Chondrocyte (in vitro differentiated cells): ENCODE measurements at places on chromosomes 2 and 18. TPM values are rescaled to one million over a fixed set of nuclear protein-coding genes. Genes with fewer than 3 reads are reported as not detected.

XIRP2 gene
- total RNA-seq, result 0.24 TPM in 1 of 3 replicates, not detected in the others

RAB31 gene
- 82.4 to 89.6 TPM (median 87.7 TPM) in 3 replicates for total RNA-seq

CCDC68 gene
- not detected in 3 replicates for total RNA-seq

ABCG8 gene
- total RNA-seq, result not detected in 3 replicates

LYPD6 gene
- 0.46 to 0.82 TPM (median 0.57 TPM) in 3 replicates for total RNA-seq

TACR1 gene
- not detected in 3 replicates for total RNA-seq

OTOS gene
- total RNA-seq, result not detected in 3 replicates

DYNC1I2 gene
- 129 to 141 TPM (median 136 TPM) in 3 replicates for total RNA-seq

DNA sequence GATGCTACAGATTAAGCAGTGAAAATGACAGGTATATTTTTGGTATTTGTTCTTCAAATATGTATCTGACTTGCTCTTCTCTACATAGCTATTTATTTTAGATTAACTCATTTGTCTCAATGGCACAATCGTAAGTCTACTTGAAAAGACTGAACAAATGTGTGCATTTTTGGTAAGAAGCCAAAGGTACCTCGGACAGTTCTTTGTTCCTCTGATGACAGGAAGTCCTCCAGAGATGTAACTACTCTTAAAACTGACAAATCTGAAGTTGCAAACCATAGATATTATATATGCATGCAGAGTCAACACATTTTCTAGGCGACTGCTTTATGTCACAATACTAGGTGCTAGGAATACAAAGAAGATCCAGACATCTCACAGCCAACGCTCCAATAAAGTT lies 36.7 kb downstream of the NDUFAF7 start:
- DNase-seq, result no peak
- peaks cover 27% of the 10 kb centered on the region for H3K36me3 ChIP-seq
- peaks cover 20% of the 10 kb centered on the region for H3K4me1 ChIP-seq
- no peaks in the 10 kb centered on the region for H3K27me3 ChIP-seq
- H3K4me3 ChIP-seq, result no peak overlapping the region

DNA sequence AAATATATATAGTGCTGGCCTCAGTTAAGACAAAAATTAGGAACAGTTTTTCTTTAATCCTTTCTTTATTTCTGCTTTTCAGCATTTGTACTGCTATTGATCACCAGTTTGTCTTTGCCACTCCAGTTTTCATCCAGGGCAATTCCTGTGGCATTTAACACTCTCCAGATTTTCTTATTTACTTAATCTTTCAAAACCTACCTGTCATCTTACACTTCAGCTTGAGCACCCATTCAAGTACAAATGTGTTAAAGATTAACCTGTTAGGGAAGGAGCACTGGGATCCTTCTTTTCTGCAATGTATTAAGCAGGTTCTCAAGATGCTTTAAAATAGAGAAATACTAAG lies 101.8 kb upstream of the SCN1A start:
- H3K4me3 ChIP-seq, result no peak overlapping the region
- H3K27me3 ChIP-seq, result no peaks in the 10 kb centered on the region
- peaks cover 2% of the 10 kb centered on the region for H3K36me3 ChIP-seq
- H3K4me1 ChIP-seq, result peaks cover 36% of the 10 kb centered on the region
- H3K27ac ChIP-seq, result peak overlapping the region; percentile 2

- H3K27ac ChIP-seq, result no peak overlapping the region
- peaks cover 5% of the 10 kb centered on the region for H3K36me3 ChIP-seq
- DNase-seq, result no peak
- H3K27me3 ChIP-seq, result peaks cover 5% of the 10 kb centered on the region
- peaks cover 5% of the 10 kb centered on the region for H3K4me1 ChIP-seq
Measured at GRCh38 chr2:128474962-128475361, 156.3 kb upstream of the HS6ST1 start.

DNA sequence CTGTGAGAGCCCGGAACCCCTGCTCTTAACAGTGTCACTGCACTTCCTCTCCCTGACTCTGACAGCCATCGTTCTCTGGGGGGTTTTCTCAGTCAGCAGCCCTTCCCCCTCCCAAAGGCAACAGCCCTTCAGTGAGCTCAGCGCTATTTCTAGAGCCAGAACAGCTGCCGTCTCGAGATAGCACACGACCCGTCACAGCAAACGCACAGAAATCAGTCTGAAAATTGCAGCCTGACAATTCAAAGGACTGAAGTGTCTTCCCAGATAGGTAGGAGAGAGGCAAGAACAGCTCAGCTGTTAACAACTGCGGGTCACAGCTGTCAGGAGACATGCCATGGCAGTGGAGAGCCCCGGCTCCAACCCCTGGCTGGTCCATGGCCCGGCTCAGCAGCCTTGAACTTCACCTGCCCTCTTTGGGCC lies 45.4 kb downstream of the ST8SIA5 start:
- DNase-seq, result no peak
- H3K4me1 ChIP-seq, result peaks cover 3% of the 10 kb centered on the region
- H3K36me3 ChIP-seq, result no peaks in the 10 kb centered on the region
- no peak overlapping the region for H3K4me3 ChIP-seq
- H3K27ac ChIP-seq, result no peak overlapping the region
- peaks cover 12% of the 10 kb centered on the region for H3K27me3 ChIP-seq

DNA sequence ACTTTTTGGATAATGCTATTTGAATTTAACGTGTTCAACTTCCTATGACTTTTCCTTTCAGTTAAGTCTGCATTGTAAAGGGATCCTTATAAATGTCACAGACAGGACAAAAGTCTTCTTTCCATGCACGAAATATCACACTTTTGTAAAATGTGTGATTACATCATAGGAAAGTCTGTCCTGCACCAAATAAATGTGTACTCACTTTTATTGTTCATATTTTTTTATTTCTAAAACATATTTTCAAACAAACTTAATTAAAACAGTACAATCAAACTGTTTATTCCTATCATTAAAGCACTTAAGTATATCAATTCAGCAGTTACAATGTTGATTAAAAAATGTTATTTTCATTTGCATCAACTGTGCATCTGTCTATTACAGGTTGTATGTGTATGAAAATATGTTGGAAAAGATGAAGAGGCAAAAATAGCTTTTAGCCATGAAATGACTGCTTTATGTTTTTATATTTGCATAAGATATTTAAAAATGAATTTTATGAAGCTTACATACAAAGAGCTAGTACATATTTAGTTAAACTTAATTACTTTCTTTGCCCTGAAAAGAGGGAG lies 105.6 kb downstream of the CSRNP3 start:
- no peaks in the 10 kb centered on the region for H3K36me3 ChIP-seq
- H3K27me3 ChIP-seq, result no peaks in the 10 kb centered on the region
- DNase-seq, result no peak
- H3K27ac ChIP-seq, result no peak overlapping the region

DNA sequence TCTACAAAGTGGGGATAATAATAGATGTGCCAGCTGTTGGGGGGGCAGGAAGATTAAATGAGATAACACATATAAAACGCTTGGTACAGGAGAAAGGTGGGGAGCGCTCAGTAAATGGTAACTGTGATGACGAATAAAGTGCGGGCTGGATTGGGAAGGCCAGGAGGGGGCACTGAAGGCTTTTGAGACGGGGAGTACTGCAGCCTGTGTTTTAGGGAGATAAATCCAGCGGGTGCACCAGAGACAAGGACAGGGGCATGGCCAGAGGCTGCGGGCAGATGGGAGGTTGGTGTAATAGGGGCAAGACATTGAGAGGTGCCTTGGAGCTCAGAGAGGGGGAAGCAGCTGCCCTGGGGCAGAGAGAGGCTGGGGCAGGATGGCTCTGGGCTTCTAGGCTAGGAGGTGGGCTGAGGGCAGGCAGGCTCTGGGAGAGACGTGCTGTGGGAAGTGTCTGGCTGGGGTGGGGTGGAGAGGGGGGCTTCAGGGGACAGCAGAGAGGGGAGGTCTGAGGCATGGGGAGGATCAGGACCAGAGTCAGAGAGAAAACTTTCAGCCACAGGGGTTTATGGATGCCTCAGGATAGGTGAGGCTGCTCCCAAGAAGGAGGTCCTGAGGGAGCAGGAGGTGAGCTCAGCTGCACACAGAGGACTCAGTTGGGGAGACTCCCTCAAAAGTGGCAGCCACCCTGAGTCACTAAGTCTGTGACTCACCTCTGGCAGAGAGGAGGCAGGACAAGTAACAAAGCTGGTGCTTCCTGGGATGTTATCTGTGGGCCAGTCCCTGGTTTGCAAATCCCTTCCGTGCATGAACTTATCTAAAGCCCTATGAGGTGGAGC lies 18.8 kb downstream of the TEX44 start:
- no peaks in the 10 kb centered on the region for H3K27me3 ChIP-seq
- H3K4me3 ChIP-seq, result no peak overlapping the region
- H3K4me1 ChIP-seq, result peaks cover 34% of the 10 kb centered on the region

- peaks cover 51% of the 10 kb centered on the region for H3K4me1 ChIP-seq
- H3K4me3 ChIP-seq, result no peak overlapping the region
- H3K27me3 ChIP-seq, result no peaks in the 10 kb centered on the region
- H3K27ac ChIP-seq, result peak overlapping the region; percentile 99
- no peak for DNase-seq
Measured at GRCh38 chr2:84959095-84959565, 11.8 kb upstream of the KCMF1 start.

DNA sequence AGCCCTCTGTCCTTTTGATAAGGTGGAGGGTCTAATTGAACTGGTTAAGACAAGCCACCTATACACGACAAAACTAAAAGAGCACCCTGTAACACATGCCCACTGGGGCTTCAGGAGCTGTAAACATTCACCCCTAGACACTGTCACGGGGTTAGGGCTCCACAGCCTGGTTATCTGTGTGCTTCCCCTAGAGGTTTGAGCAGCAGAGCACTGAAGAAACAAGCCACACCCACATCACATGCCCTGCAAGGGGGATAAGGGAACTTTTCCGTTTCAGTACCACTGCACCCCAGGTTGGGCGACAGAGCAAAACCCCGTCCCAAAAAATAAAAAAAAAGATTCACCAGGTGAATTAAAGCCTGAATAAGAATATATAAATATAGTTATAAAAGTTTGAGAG lies 913.7 kb upstream of the ACVR2A start:
- no peak overlapping the region for H3K4me3 ChIP-seq
- no peak overlapping the region for H3K27ac ChIP-seq
- no peaks in the 10 kb centered on the region for H3K4me1 ChIP-seq
- H3K27me3 ChIP-seq, result no peaks in the 10 kb centered on the region
- no peak for DNase-seq

DNA sequence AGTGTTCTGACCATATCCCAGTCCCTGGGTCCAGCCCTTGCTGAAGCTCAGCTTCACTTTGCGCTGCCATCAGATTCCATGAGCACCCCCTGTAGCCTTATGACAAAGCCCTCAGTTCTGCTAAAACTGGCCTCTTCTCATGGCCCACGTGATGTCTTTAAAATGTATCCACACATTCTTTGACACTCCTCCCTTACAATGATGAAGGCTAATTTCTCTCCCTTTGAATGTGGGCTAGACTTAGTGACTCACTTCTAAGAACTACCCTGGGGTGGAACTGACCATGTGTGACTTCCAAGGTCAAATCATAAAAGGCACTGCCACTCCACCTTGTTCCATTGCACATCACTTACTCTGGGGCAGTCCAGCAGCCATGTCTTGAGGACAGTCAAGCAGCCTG lies 45.4 kb upstream of the GORASP2 start:
- no peak overlapping the region for H3K4me3 ChIP-seq
- H3K27me3 ChIP-seq, result peaks cover 25% of the 10 kb centered on the region
- no peaks in the 10 kb centered on the region for H3K4me1 ChIP-seq
- no peak for DNase-seq
- H3K27ac ChIP-seq, result no peak overlapping the region

- peaks cover 42% of the 10 kb centered on the region for H3K4me1 ChIP-seq
- DNase-seq, result no peak
- peaks cover 27% of the 10 kb centered on the region for H3K27me3 ChIP-seq
- no peak overlapping the region for H3K27ac ChIP-seq
Measured at GRCh38 chr2:84882775-84883550, 2.1 kb upstream of the TRABD2A start.

- no peak overlapping the region for H3K4me3 ChIP-seq
- peaks cover 33% of the 10 kb centered on the region for H3K4me1 ChIP-seq
- H3K27ac ChIP-seq, result peak overlapping the region; percentile 60
- no peaks in the 10 kb centered on the region for H3K36me3 ChIP-seq
Measured at GRCh38 chr2:150075831-150076230, 411.6 kb downstream of the RND3 start.

- no peaks in the 10 kb centered on the region for H3K36me3 ChIP-seq
- H3K4me3 ChIP-seq, result no peak overlapping the region
- no peaks in the 10 kb centered on the region for H3K27me3 ChIP-seq
- no peak for DNase-seq
- no peak overlapping the region for H3K27ac ChIP-seq
Measured at GRCh38 chr2:31956312-31956711, 54.5 kb downstream of the MEMO1 start.

DNA sequence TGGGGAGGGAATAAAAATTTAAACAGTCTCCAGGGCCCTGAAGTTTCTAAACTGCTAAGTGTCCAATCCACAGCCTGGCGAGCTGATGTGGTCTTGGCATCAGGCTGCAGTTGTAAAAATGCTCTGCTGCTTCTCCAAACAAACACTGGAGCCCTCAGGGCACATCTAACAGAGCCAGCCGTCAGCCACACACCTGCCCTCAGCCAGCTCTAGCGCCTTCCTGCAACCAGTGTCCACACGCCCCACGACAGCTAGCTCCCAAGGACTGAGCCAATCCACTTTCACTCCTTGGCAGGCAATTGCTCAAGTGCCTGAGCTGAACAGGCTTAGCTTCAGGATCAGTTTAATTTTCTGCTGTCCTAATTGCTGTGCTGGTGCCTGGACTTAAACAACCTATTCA lies 446.4 kb upstream of the RAB12 start:
- H3K4me1 ChIP-seq, result peaks cover 14% of the 10 kb centered on the region
- H3K27ac ChIP-seq, result no peak overlapping the region

- H3K4me3 ChIP-seq, result no peak overlapping the region
- no peak overlapping the region for H3K27ac ChIP-seq
- DNase-seq, result no peak
Measured at GRCh38 chr2:88159955-88160415, 10.2 kb upstream of the THNSL2 start.

GRCh38 chr2:27638709-27639108 lies 9.9 kb downstream of the GPN1 start:
- peaks cover 33% of the 10 kb centered on the region for H3K36me3 ChIP-seq
- no peaks in the 10 kb centered on the region for H3K4me1 ChIP-seq
- H3K27me3 ChIP-seq, result no peaks in the 10 kb centered on the region
- no peak overlapping the region for H3K27ac ChIP-seq
